Activated T-helper 9 cell treated with anti-CD3 and anti-CD28 coated beads, Interleukin-2, amount 50 U/mL, for 16 hours (primary cell): ENCODE measurements at places on chromosomes 4 and X.

DNA sequence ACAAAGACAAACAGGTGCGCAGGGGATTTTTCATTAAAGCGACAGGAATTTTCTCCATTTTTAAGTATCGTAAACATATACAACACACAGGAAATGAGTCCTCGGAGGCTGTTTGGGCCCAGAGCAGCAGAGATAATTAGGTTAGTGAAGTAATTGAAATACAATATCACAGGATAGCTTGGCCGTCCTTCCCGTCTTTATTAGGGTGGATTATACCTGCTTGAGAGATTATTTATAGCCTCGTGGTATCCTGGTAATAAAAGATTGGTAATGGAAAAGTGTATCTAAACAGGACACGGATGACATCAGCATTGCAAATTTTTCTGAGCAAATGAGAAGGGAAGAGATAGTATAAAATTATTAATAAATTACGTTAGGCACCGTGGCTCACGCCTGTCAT lies 68.2 kb downstream of the CRLF2 start:
- DNase-seq = no peak

- DNase-seq = no peak
These were observed 270.3 kb downstream of the DTHD1 start for GRCh38 chr4:36551697-36552214.

GRCh38 chr4:1539859-1540600 lies 133.8 kb upstream of the NKX1-1 start:
- DNase-seq = no peak

DNA sequence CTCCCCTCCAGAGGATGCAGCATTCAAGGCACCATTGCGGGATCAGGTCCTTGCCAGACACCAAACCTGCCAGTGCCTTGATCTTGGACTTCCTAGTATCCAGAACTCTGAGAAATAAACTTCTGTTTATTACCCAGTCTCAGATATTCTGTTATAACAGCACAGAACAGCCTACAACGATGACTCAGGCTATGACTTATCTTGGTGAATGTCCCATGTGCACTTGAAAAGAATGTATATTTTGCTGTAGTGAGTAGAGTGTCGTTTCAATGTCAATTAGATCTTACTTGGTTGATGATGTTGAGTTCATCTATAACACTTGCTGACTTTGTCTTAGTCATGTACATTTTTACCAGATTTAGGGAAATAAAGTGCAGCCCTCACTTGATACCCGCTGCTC lies 34.5 kb upstream of the PGRMC1 start:
- no peak for DNase-seq

- DNase-seq = no peak
These were observed 97.6 kb upstream of the NKX1-1 start for GRCh38 chr4:1503583-1504471.

DNA sequence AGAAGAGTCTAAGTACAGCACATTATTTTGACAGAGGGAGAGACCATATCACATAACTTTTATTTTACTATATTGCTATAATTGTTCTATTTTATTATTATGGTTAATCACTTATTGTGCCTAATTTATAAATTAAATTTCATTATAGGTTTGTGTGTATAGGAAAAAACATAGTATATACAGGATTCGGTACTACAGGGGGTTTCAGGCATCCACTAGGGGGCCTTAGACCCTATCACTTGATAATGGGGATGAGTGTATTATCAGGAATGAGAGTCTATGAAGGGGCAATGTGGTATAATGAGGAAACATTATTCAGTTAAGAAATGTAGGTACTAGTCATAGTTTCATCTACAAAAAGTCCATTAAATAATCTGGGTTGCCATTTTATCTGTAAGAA lies 833.1 kb downstream of the C4orf33 start:
- no peak for DNase-seq

DNA sequence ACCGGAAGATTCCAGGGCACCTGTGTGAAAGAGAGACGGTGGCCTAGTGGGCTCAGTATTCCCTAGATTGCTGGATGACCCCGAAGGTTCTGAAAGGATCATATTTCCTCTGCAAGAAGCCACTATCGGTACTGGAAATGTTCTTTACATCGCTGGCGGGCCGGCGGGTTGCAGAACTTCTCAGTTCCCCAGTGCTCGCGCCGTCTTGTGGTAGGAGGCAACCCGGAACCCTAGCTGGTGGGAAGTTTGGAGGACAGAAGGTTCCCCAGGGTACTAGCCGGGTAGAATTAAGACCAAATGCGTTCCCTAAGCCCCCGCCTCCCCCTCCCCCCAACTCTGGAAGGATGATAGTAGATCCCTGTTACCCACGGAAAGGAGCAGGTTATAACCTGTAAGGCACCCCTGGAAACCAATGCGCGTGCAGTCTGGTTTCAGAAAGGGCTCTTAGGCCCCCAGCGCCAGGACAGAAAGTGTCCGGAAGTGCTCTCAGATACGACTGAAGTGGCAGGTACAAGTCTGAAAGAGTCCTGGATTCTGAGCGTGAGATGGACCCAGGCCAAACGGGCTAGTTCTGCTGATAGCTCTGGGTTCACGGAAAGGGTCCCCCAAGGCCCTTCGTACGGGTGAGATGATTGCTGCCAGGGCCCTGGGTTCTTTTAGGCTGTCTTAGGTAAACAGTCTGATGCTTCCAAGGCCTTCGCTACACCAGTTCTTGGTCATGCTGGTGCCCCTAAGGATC lies 61.7 kb upstream of the DCAF8L1 start:
- DNase-seq = no peak

GRCh38 chr4:105714071-105714521 lies 5.5 kb downstream of the GSTCD start:
- no peak for DNase-seq

- DNase-seq = no peak
These were observed 132.1 kb downstream of the SNCA start for GRCh38 chr4:89704651-89705395.

GRCh38 chrX:32545101-32545500 lies 666.2 kb downstream of the DMD start:
- DNase-seq = no peak

GRCh38 chr4:150229520-150229919 lies 151.3 kb downstream of the DCLK2 start:
- no peak for DNase-seq

GRCh38 chrX:71992711-71993110 lies 82.1 kb downstream of the NHSL2 start:
- DNase-seq = no peak

- DNase-seq = peak; percentile 78
These were observed 5.3 kb downstream of the ZFYVE28 start for GRCh38 chr4:2412885-2413716.

DNA sequence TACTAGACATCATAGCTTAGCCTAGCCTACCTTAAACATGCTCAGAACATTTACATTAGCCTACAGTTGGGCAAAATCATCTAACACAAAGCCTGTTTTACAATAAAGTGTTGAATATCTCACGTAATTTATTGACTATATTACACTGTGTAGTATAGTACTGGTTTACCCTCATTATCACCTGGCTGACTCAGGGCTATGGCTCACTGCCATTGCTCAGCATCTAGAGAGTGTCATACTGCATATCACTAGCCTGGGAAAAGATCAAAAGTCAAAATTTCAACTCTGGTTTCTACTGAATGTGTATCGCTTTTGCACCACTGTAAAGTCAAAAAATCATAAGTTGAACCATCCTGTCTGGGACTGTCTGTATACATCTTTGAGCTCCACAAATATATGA lies 78.6 kb downstream of the CEP44 start:
- no peak for DNase-seq

GRCh38 chr4:167221084-167221483 lies 13.2 kb downstream of the SPOCK3 start:
- DNase-seq = no peak

DNA sequence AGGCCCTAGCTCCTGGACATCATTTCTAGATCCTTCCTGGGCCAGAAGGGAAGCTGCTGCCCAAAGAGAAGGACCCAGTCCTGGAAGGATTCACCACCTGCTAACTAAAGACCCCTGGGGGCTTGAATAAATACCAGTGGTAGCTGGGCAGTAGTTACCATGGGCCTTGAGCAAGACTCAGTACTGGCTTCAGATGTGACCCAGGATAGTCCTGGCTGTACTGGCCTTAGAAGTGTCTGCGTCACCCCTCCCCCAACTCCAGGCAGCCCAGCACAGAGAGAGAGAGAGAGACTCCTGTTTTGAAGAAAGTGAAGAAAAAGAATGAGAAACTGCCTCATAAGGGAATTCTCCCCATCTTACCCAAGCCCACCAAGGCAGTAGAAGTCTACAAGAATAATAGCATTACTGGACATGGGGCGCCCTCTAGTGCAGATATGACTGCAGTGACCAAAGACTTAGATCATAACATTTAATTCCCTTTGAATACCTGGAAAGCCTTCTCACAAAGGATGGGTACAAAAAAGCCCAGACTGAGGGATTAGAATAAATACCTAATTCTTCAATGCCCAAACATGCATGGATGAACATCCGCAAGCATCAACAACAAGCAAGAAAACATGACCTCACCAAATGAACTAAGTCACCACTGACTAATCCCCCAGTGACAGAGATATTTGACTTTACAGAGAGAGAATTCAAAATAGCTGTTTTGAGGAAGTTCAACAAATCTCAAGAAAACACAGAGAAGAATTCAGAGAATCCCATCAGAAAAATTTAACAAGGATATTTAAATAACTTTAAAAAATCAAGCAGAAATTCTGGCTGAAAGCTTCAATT lies 171.8 kb downstream of the HNRNPD start:
- DNase-seq = peak; percentile 4

GRCh38 chrX:138127314-138127713 lies 561.4 kb downstream of the ZIC3 start:
- DNase-seq = no peak

DNA sequence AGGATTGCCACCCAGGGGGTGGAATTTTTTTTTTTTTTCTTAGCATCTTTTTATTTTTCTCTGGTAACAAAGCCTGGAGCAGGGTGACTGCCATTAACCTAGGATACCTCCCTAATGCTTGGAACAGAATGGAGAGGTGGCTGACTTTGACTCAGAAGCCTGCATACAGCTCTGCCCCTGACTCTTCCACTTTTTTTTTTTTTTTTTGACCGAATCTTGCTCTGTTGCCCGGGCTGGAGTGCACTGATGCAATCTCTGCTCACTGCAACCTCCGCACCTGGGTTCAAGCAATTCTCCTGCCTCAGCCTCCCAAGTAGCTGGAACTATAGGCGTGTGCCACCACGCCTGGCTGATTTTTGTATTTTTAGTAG lies 341 bp upstream of the SLC2A9 start:
- DNase-seq = no peak

DNA sequence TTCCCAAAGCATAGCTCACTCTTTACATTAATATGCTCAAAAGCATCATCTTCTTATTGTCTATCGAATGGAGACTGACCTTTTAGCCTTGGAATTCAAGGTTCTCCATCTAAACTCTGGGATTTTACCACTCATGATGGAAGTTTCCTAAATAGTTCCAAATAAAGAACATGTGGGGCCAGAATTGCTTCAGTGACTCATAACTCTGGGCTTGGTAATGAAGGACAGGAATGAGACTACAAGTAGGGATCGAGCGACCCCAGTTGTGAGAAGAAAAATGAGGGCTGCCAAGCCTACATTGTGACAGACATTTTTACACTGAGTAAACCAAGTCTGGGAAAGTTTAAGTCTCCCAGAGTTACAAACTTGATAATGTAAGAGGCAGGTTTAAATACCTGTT lies 269.9 kb downstream of the CBLL2 start:
- DNase-seq = no peak

GRCh38 chr4:184011826-184012380 lies 106.8 kb downstream of the STOX2 start:
- DNase-seq = no peak

GRCh38 chr4:2487632-2488031 lies 18.7 kb downstream of the RNF4 start:
- no peak for DNase-seq

GRCh38 chr4:588351-588849 lies 12.3 kb upstream of the TMEM271 start:
- no peak for DNase-seq

DNA sequence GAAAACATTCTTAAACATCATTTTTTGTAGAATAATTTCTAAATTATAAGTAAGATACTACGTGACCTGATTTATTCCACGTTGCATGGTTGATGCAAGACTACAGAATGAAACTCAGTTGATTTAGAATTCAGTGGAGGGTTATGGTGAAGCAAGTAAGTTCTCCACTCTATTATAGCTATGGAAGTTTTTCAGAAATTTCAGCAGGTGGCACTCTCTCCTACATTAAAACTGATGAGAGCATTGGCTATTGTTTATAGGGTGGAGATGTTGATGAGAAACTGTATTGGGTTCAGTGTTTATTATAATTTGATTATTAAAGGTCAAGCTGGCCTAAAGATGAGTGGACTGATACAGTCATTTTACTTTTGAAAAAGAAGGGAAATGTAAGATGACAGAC lies 88.0 kb downstream of the FNIP2 start:
- no peak for DNase-seq

DNA sequence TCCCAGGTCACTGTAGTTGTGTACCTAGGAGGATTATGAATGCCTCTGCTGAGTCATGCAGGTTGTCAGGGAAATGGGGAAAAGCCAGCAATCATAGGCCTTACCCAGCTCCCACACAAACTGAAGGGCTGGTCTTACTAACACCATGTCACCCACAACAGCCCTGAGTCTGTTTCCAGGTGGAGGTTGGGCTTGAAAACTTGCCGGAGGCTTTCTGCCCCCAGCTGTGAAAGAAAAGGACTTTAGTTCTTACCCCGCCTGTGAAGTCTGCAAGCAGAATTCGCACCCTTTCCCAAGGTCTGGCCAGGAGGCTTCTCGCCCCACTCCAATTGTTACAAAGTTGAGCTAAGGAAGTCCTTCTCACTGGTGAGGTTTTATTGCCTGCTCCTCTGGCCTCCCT lies 143.9 kb downstream of the RPS6KA6 start:
- no peak for DNase-seq

GRCh38 chr4:3607690-3608552 lies 75.7 kb upstream of the LRPAP1 start:
- no peak for DNase-seq

DNA sequence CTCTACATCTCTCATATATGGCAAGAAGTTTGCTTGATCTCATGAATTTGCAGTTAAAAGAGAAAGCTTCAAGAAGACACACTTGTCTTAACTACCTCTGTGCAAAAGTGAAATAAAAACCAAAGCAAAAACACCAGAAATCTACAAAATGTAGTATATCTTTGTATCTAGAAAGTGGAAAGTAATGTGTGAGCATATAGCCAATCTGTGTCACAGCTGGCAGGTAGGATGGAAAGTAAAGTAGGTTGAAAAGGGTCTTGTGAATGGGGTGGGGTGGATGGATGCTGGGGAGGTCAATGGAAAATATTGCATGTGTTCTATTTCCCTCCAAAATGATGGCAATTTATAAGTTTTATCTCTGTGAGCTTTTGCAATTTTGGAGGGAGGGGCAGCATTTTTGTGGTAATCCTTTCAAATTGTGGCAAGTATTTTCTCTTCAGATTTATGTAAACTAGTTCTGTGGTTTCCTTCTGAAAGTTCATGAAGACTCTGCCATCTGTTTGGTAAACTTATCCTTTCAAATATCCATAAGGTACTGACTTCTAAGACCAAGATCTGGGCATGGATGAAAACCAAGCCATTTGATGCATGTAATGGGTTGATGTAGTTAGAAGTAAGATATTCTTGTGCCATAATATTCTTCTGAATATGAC lies 215.9 kb upstream of the GIMD1 start:
- no peak for DNase-seq

GRCh38 chr4:62881210-62881609 lies 1528.0 kb downstream of the TECRL start:
- no peak for DNase-seq
